ENCODE measurements at places on chromosomes 7 and 10. TPM values are rescaled to one million over a fixed set of nuclear protein-coding genes. Genes with fewer than 3 reads are reported as not detected.

Gene LMOD2
- total RNA-seq: not detected

Gene SPDYE8
- total RNA-seq: not detected

DNA sequence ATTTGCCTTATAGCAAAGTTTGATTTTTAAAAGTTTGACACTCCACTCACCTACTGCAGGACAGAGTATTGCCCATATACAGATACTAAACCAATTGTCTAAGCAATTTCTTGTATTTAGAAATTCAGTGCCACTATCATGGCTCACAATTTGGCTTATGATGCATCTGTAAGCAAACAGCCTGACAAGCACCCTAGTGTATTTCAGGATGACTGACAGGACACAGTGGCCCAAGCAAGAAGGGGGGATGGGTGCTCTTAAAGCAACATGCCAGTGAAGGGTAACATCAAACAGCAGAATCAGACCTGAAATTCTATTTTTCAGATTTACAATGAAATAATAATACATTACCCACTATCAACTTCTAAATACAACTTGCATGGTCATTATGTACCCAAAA is 30.5 kb downstream of the CTNNA3 start:
- H3K36me3 ChIP-seq: no peaks in the 10 kb centered on the region
- H3K4me3 ChIP-seq: no peak overlapping the region
- DNase-seq: no peak
- H3K27ac ChIP-seq: no peak overlapping the region

DNA sequence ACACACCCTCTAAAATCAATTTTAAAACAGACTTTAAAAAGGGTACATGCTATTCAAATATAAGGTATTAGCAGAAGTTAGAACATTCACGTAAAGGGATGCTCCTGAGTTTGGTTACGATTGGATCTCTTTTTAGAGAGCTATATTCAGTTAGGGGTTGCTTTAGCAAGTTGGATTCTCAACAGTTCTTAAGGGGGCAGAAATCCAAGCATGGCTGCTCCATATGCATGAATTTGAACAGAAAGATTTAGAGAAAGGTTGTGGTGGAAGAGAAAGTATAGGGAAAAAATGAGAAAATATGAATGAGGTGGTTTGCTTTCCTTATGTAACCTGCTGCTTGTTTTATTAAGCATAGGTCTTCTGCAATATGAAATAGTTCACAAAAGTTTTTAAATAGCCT is 855.1 kb downstream of the SORCS1 start:
- peaks cover 1% of the 10 kb centered on the region for H3K27me3 ChIP-seq
- H3K4me3 ChIP-seq: no peak overlapping the region
- H3K36me3 ChIP-seq: no peaks in the 10 kb centered on the region
- H3K27ac ChIP-seq: no peak overlapping the region
- no peak for DNase-seq
- no peaks in the 10 kb centered on the region for H3K4me1 ChIP-seq

GRCh38 chr7:5231811-5232484 is 41.9 kb downstream of the WIPI2 start:
- H3K4me3 ChIP-seq: no peak overlapping the region

DNA sequence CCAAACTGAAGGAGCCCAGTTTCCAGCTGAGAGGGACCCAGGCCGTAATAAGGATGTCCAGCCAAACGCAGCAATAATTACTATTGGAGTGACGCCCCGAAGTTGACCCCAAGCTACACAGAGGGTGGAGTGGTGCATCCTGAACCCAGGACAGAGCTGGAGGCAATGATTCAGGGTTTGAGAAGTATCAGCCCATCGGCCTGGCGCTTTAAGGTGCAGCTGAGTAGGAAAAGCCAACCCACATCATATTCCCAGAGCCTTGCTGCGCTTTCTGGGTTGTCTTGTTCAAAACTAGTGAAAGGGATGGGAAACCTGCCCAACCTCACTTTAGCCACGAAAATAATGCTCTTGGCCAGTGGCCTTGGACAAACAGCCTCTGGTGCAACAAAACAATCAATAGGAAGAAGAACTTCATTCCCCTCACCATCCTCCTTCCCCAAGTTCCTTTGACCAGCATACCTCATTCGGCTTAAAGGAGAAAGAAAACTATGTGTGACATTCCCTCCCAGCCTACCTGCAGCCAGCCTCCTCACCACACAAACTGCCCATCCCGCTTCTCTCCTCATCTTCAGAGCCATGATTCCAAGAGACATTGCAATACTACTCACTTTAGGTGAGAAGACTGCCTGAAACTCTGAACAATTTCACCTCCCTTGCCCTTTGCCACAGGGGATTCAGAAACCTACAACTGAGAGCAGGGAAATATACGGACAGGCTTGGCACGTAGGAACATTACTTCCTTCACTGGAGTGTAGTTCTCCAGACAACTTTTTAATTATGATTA is 217.2 kb upstream of the MKLN1 start:
- H3K27me3 ChIP-seq: peaks cover 57% of the 10 kb centered on the region
- H3K4me3 ChIP-seq: peak overlapping the region; percentile 95
- H3K36me3 ChIP-seq: no peaks in the 10 kb centered on the region
- DNase-seq: no peak
- no peak overlapping the region for H3K27ac ChIP-seq
- peaks cover 38% of the 10 kb centered on the region for H3K4me1 ChIP-seq

DNA sequence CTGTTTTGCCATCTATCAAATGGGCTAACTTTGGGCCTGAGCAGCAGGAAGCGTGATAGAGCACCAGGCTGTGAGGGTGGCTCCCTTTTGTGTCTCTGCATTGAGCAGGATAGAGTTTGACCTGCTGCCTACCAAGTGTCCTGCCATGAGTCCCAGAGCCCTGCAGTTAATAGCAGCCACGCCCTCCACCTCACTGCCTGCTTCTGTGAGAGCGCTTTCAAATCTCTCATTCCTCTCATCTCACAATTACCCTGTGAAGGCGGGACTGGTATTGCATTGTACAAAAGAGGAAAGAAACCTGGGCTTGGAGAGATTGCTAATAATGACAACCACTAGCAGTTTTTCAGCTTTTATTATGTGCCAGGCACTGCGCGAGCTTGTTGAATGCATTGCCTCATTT is 39.9 kb downstream of the UNC5B start:
- no peak for DNase-seq
- no peaks in the 10 kb centered on the region for H3K36me3 ChIP-seq
- peaks cover 67% of the 10 kb centered on the region for H3K4me1 ChIP-seq
- no peaks in the 10 kb centered on the region for H3K27me3 ChIP-seq
- H3K27ac ChIP-seq: peak overlapping the region; percentile 49
- no peak overlapping the region for H3K4me3 ChIP-seq

DNA sequence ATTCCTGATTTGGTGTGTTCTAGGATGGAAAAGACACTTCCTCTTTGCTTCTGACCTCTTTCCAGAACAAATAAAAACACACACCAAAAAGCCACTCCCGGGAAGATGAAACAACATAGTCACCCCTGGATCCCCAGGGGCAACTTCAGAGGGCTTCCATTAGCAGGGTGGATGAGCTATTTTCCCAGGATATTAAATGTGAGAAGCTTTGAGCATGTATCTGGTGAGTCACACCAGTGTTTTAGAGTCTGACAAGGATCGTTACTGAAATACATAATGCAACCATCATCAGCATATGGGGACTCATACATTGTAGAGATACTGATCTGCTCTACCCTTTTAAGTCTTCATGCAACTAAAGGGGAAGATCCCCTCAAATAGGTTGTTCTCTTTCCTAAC is 115.5 kb upstream of the ZNF438 start:
- H3K36me3 ChIP-seq: no peaks in the 10 kb centered on the region
- no peaks in the 10 kb centered on the region for H3K27me3 ChIP-seq
- DNase-seq: no peak
- H3K4me1 ChIP-seq: peaks cover 11% of the 10 kb centered on the region

All from mesothelial cell of epicardium (in vitro differentiated cells).